ENCODE measurements at places on chromosomes 6 and 20. TPM values are rescaled to one million over a fixed set of nuclear protein-coding genes. Genes with fewer than 3 reads are reported as not detected.

The EPPIN gene
- total RNA-seq = not detected

The TAF8 gene
- 18.1 TPM for total RNA-seq

The WFDC10B gene
- total RNA-seq = not detected

The CUL7 gene
- total RNA-seq = 38.6 TPM

The ZNF391 gene
- total RNA-seq = 0.57 TPM

The RALGAPA2 gene
- 10.0 TPM for total RNA-seq

The PAK1IP1 gene
- 28.1 TPM for total RNA-seq

The MCCD1 gene
- total RNA-seq = not detected

The LPA gene
- not detected for total RNA-seq

The BPIFB4 gene
- total RNA-seq = not detected

The BCKDHB gene
- total RNA-seq = 33.6 TPM

The EYS gene
- 0.98 TPM for total RNA-seq

The PMEPA1 gene
- 2.8 TPM for total RNA-seq

The LAMA4 gene
- total RNA-seq = 6.8 TPM

The DDRGK1 gene
- 52.6 TPM for total RNA-seq

The B3GAT2 gene
- under 0.01 TPM for total RNA-seq

The DUSP22 gene
- total RNA-seq = 6.8 TPM
